Sigmoid colon (tissue), 7 donors: ENCODE measurements at places on chromosomes 13 and 19. TPM values are rescaled to one million over a fixed set of nuclear protein-coding genes. Genes with fewer than 3 reads are reported as not detected.
A peak's percentile ranks its signal among the peaks of the same experiment; 100 is the strongest.

- no peaks in the 10 kb centered on the region for H3K36me3 ChIP-seq
- H3K27ac ChIP-seq: no peak overlapping the region
- no peak overlapping the region for H3K4me3 ChIP-seq
- peaks cover 21% of the 10 kb centered on the region for H3K4me1 ChIP-seq
- peak; percentile 64 for DNase-seq
- H3K27me3 ChIP-seq: peaks cover 28% of the 10 kb centered on the region
Observed at GRCh38 chr19:409516-410242, 732 bp upstream of the C2CD4C start.

- H3K27ac ChIP-seq: peak overlapping the region; percentile 91
- no peak for DNase-seq
- H3K27me3 ChIP-seq: no peaks in the 10 kb centered on the region
- H3K4me3 ChIP-seq: peak overlapping the region; percentile 58
- no peaks in the 10 kb centered on the region for H3K4me1 ChIP-seq
Observed at GRCh38 chr13:27425158-27425917, 919 bp downstream of the GTF3A start.

- no peak overlapping the region for H3K27ac ChIP-seq
- H3K27me3 ChIP-seq: no peaks in the 10 kb centered on the region
- no peak for DNase-seq
- no peaks in the 10 kb centered on the region for H3K36me3 ChIP-seq
Observed at GRCh38 chr19:1049106-1049505, 9.2 kb downstream of the ABCA7 start.

DNA sequence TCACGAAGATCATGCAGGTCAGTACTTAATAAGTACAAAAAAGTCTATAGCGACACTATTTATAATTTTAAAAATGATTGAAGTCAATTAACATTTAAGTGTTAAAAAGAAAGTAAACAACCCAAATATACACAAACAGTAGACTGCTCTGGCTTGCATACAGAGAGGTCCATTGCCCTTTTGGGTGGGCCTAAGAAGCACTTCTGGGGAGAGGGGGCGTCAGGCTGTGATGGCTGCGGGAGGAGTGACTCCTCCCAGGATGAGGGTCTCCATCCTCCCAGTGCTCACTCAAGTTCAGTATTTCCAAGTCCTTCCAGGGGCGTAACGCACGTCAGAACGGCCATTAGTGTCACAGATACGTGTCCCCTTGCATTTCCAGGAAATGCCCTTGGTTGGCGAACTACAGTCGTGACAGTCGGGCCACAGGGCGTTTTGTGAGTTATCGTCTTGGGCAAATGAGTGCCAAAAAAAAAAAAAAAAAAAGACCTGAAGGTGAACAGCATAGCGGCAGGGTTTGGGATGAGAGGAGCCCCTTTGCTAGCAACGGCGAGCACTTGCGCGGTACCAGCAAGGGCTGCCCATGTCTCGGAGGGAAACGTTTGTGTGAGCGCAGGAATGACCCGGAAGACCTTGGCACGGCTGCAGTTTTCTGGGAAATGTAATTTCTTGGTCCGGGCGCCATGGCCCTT, at the start of gene SCGB2B2:
Gene SCGB2B2, minus strand, starts transcription at position 463 of the 689 bp plus-strand sequence. CDS start 82,596 bp downstream, outside the sequence.
- H3K4me1 ChIP-seq: peaks cover 14% of the 10 kb centered on the region
- no peak for DNase-seq
- H3K27me3 ChIP-seq: no peaks in the 10 kb centered on the region

DNA sequence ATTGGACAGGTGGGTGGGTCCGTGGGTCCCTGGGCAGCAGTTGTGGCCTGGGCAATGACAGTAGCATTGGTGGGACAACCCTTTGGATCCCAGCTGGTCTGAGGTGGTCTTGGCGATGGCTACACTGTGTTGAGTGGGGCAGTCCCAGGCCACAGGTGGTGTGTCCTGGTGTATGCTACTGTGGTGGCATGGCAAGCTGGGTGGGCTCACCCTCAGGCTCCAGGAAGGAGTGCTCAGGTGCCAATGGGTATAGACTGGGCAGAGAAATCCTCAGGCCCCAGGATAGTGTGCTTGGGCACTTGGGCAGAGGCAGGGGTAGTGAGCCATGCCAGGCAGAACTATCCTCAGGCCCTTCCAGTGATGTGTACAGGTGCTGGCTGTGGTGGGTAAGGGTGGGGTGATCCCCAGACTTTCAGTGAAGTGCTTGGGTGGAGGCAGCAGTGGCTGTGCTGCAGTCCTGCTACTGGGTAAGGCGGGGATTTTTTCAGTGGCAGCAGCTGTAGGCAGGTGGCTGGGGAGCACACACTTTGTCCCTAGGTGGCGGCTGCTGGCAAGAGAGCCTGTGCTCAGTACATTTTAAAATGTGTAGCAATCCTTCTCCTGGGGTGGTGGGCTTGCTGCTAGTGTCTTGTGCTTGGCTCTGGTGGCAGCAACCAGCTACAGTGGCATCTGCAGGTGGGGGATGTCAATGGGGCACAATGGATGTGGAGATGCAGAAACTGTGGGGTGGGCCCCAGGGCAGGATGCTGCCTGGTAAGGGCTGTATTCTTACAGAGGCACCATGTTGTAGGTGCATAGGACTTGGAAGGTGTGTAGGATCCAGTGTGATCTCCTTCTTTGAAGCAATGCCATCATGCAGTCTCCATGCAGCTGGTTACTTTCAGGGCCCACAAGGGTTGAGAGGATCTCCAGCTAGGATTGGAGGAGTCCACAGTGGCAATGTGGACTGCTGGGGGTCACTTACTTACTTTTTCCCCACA, 64.9 kb downstream of the DNAJC3 start:
- no peaks in the 10 kb centered on the region for H3K27me3 ChIP-seq
- no peak overlapping the region for H3K27ac ChIP-seq
- no peaks in the 10 kb centered on the region for H3K36me3 ChIP-seq
- H3K4me1 ChIP-seq: no peaks in the 10 kb centered on the region
- no peak for DNase-seq
- H3K4me3 ChIP-seq: no peak overlapping the region

GRCh38 chr13:26621731-26622401, 64.4 kb downstream of the WASF3 start:
- no peaks in the 10 kb centered on the region for H3K27me3 ChIP-seq
- no peak overlapping the region for H3K4me3 ChIP-seq
- no peak overlapping the region for H3K27ac ChIP-seq

GRCh38 chr13:114065141-114065925, 67.1 kb downstream of the RASA3 start:
- H3K4me3 ChIP-seq: peak overlapping the region; percentile 43
- H3K36me3 ChIP-seq: no peaks in the 10 kb centered on the region
- DNase-seq: peak; percentile 96
- H3K4me1 ChIP-seq: peaks cover 71% of the 10 kb centered on the region

- H3K4me1 ChIP-seq: peaks cover 6% of the 10 kb centered on the region
- no peak for DNase-seq
- H3K4me3 ChIP-seq: no peak overlapping the region
- no peaks in the 10 kb centered on the region for H3K36me3 ChIP-seq
Observed at GRCh38 chr13:49951754-49952535, 15.8 kb upstream of the SPRYD7 start.

DNA sequence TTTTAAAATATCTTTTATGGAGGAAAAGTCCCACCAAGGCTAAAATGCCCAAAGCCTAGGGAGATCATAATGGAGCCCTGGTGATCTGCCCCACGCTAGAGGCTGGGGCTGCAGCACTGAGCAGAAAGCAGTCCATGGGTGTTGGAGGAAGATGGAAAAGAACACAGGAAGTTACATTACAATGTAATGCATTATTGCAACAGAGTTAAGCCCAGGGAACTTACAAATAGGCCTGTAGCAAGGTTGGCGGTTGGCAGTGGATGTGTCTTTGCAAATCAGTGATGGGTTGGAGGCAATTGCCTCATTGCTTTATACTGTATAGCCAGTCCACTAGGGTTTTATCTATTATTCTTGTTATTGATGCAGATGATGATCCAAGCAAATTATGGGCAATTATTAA, 399.9 kb downstream of the NDFIP2 start:
- no peak for DNase-seq
- no peak overlapping the region for H3K27ac ChIP-seq
- no peaks in the 10 kb centered on the region for H3K36me3 ChIP-seq
- no peaks in the 10 kb centered on the region for H3K4me1 ChIP-seq
- H3K27me3 ChIP-seq: no peaks in the 10 kb centered on the region

DNA sequence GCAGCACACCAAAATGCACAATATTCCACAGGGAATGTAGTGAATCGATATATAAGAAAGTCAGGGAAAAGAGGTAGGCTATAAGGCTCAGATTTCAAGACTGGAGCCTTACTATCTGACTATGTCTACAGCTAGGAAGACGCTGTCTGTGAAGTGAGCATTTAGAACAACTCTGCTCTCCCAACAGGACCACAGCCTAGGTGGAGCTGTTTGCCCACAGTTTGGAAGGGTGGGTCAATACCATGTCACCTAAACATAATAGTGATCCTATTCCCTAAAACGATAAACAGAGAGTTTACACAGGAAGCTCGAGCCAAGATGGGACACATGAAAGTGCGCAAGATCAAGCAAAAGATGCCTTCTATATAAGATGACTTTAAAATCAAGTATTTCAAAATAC, 2486.0 kb upstream of the PCDH20 start:
- DNase-seq: no peak
- no peaks in the 10 kb centered on the region for H3K36me3 ChIP-seq
- H3K27ac ChIP-seq: no peak overlapping the region
- H3K4me3 ChIP-seq: no peak overlapping the region

- H3K4me3 ChIP-seq: peak within 1 kb of the TSS; percentile 86
- H3K36me3 ChIP-seq: peaks cover 4% of the 10 kb centered on the region
- H3K4me1 ChIP-seq: peaks cover 6% of the 10 kb centered on the region
Observed at GRCh38 chr19:18340190-18340989, at the start of gene PGPEP1. Gene PGPEP1, plus strand, starts transcription at chr19:18340598. Its CDS starts 84 bp downstream, at chr19:18340682.

- H3K36me3 ChIP-seq: no peaks in the 10 kb centered on the region
- no peaks in the 10 kb centered on the region for H3K27me3 ChIP-seq
- peak; percentile 99 for DNase-seq
- H3K27ac ChIP-seq: peak overlapping the region; percentile 83
- peak overlapping the region; percentile 41 for H3K4me3 ChIP-seq
- H3K4me1 ChIP-seq: peaks cover 35% of the 10 kb centered on the region
Observed at GRCh38 chr19:48624067-48624594, 4.8 kb downstream of the SPHK2 start.

- no peak overlapping the region for H3K4me3 ChIP-seq
- H3K27ac ChIP-seq: no peak overlapping the region
- peak; percentile 86 for DNase-seq
- no peaks in the 10 kb centered on the region for H3K36me3 ChIP-seq
- no peaks in the 10 kb centered on the region for H3K27me3 ChIP-seq
- H3K4me1 ChIP-seq: no peaks in the 10 kb centered on the region
Observed at GRCh38 chr19:43438291-43439031, 23.8 kb downstream of the TEX101 start.

GRCh38 chr13:67200183-67200582, 30.0 kb downstream of the PCDH9 start:
- no peaks in the 10 kb centered on the region for H3K27me3 ChIP-seq
- no peaks in the 10 kb centered on the region for H3K4me1 ChIP-seq
- no peaks in the 10 kb centered on the region for H3K36me3 ChIP-seq

DNA sequence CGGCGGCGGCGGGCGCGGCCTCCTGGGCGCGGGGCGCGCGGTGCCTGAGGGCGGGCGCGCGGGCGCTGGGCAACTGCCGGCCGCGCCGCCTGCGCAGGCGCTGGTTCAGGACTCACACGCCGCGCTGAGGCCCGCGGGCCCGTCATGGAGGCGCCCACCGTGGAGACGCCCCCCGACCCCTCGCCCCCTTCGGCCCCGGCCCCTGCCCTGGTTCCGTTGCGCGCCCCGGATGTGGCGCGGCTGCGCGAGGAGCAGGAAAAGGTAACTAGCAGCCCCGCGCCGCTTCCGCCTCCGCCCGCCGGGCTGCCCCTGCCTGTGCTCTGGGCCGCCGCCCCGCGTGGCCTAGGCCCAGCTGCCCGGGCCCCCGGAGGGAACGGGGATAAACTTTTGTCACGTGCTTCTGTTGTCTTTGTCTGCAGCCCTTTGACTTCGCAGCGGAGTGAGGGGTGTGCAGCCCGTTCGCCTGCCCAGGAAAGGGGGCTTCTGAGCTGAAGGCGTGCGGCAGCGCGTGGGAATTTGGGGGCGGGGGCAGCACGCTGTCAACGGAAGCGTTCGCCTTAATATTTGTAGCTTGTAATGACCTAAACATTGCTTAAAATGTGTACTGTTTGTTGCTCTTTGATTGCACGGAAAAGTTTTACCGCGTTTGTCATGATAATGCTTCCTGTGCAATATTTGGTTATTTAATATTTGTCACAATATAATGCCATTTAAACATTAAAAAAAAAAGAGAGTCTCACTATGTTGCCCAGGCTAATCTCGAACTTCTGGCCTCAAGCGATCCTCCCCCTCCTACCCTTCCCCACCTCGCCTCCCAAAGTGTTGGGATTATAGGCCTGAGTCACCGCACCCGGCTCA, 594 bp downstream of the URI1 start:
- peak overlapping the region; percentile 81 for H3K27ac ChIP-seq
- H3K4me3 ChIP-seq: peak overlapping the region; percentile 74
- no peaks in the 10 kb centered on the region for H3K36me3 ChIP-seq
- H3K27me3 ChIP-seq: no peaks in the 10 kb centered on the region

DNA sequence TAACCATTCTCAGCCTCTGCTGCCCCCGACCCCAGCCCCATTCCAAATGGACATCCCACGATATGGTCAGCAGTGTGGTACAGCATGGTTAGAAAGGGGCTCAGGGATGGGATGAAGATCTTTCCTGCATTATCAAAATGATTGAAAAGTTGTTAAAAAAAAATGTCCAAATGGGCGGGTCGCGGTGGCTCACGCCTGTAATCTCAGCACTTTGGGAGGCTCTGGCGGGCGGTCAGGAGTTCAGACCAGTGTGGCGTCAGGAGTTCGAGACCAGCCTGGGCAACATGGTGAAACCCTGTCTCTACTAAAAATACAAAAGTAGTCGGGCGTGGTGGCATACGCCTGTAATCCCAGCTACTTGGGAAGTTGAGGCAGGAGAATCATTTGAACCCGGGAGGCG, 54.3 kb upstream of the ZNF254 start:
- no peak for DNase-seq
- H3K36me3 ChIP-seq: no peaks in the 10 kb centered on the region
- H3K27ac ChIP-seq: peak overlapping the region; percentile 96
- peak overlapping the region; percentile 74 for H3K4me3 ChIP-seq
- H3K27me3 ChIP-seq: no peaks in the 10 kb centered on the region
- peaks cover 23% of the 10 kb centered on the region for H3K4me1 ChIP-seq

GRCh38 chr19:20038358-20039202, 725 bp downstream of the ZNF682 start:
- H3K27me3 ChIP-seq: no peaks in the 10 kb centered on the region
- H3K4me3 ChIP-seq: peak overlapping the region; percentile 74
- H3K4me1 ChIP-seq: peaks cover 8% of the 10 kb centered on the region
- H3K27ac ChIP-seq: peak overlapping the region; percentile 83

Gene TEAD2
- 74.9 TPM for total RNA-seq

Gene FAM83E
- total RNA-seq: not detected

Gene FUT3
- not detected for total RNA-seq

Gene BAX
- total RNA-seq: 17.9 TPM

Gene ZNF888
- 1.8 TPM for total RNA-seq

Gene LILRA1
- total RNA-seq: 0.71 TPM

Gene ZNF100
- total RNA-seq: 3.8 TPM

Gene PTGER1
- total RNA-seq: not detected

Gene RNF225
- not detected for total RNA-seq

Gene ZNF416
- total RNA-seq: 3.1 TPM

Gene LIG4
- 11.5 TPM for total RNA-seq

Gene LHB
- total RNA-seq: not detected

Gene TJP3
- 0.33 TPM for total RNA-seq

Gene MBD3L2
- total RNA-seq: not detected
